Activated naive CD4-positive, alpha-beta T cell treated with anti-CD3 and anti-CD28 coated beads, Interleukin-2, amount 50 U/mL, for 72 hours (primary cell): ENCODE measurements at places on chromosomes 4 and X. TPM values are rescaled to one million over a fixed set of nuclear protein-coding genes. Genes with fewer than 3 reads are reported as not detected.

Gene VCX2
- total RNA-seq = not detected

Gene SPANXA2
- not detected for total RNA-seq

Gene CXorf38
- total RNA-seq = 18.5 TPM

Gene UBE2A
- total RNA-seq = 48.1 TPM

Gene NWD2
- total RNA-seq = not detected

Gene NSDHL
- total RNA-seq = 11.7 TPM

Gene NALF2
- 0.23 TPM for total RNA-seq

Gene DUSP9
- 0.91 TPM for total RNA-seq

Gene RS1
- total RNA-seq = not detected

Gene DRP2
- total RNA-seq = 1.1 TPM

Gene NR0B1
- not detected for total RNA-seq

Gene OPRPN
- not detected for total RNA-seq

Gene L1CAM
- 1.8 TPM for total RNA-seq

Gene ENPEP
- not detected for total RNA-seq

Gene SHISA3
- not detected for total RNA-seq

Gene MECP2
- total RNA-seq = 61.0 TPM

Gene RRH
- total RNA-seq = 0.62 TPM

Gene SPATA18
- 0.30 TPM for total RNA-seq

Gene VCX3A
- not detected for total RNA-seq

Gene MTCP1
- 17.1 TPM for total RNA-seq

Gene ABLIM2
- 0.27 TPM for total RNA-seq

Gene TLR2
- total RNA-seq = 1.6 TPM

Gene STAP1
- 10.4 TPM for total RNA-seq

Gene SMAD1
- 0.62 TPM for total RNA-seq

Gene SMPX
- not detected for total RNA-seq

Gene CT55
- total RNA-seq = not detected

Gene GPC4
- total RNA-seq = not detected

Gene CXCL10
- total RNA-seq = 1.2 TPM

Gene CPXCR1
- total RNA-seq = not detected

Gene PRDM8
- total RNA-seq = 0.56 TPM

Gene PGAM4
- total RNA-seq = not detected

Gene NXF2
- total RNA-seq = not detected

Gene FGF13
- total RNA-seq = not detected

Gene TMEM156
- 13.8 TPM for total RNA-seq

Gene HMX1
- total RNA-seq = not detected

Gene GLA
- total RNA-seq = 63.8 TPM

Gene PDE5A
- total RNA-seq = 0.80 TPM

Gene SYNPO2
- total RNA-seq = 0.18 TPM

Gene ESX1
- not detected for total RNA-seq

Gene LPAR4
- not detected for total RNA-seq

Gene UGT2B15
- total RNA-seq = not detected

Gene RPL9
- 2,275 TPM for total RNA-seq

Gene EGFL6
- total RNA-seq = not detected
